Ammon's horn (tissue), 1 donor: ENCODE measurements at places on chromosomes 13 and 19.

DNA sequence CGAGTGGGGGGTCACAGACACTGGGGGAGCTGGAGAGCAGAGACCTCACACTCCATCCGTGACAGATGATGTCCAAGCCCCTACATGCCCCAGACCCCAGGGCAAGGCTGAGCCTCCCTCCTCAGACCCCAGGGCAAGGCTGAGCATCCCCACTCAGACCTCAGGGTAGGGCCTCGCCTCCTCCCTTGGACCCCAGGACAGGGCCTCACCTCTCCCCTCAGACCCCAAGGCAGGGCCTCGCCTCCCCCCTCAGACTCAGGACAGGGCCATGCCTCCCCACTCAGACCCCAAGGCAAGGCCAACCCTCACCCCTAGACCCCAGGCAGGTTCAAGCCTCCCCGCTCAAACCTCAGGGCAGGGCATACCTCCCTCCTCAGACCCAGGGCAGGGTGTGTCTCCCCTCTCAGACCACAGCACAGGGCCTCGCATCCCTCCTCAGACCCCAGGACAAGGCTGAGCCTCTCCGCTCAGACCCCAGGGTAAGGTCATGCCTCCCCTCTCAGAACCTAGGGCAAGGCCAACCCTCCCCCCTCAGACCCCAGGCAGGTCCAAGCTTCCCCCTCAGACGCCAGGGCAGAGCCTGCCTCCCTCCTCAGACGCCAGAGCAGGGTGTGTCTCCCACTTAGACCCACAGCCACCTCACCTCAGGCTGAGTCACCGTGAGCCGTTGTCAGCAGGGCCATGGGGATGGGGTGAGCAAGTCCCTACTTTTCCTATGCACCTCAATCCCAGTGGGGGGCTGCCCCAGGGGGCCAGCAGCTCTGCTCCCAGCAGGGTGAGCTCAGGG lies 1.7 kb upstream of the S1PR4 start:
- no peak for DNase-seq

- no peak for DNase-seq
Observed at GRCh38 chr13:49113526-49114286, 106.4 kb upstream of the MLNR start.

- DNase-seq: no peak
Observed at GRCh38 chr13:94109715-94110374, 369.6 kb downstream of the DCT start.

DNA sequence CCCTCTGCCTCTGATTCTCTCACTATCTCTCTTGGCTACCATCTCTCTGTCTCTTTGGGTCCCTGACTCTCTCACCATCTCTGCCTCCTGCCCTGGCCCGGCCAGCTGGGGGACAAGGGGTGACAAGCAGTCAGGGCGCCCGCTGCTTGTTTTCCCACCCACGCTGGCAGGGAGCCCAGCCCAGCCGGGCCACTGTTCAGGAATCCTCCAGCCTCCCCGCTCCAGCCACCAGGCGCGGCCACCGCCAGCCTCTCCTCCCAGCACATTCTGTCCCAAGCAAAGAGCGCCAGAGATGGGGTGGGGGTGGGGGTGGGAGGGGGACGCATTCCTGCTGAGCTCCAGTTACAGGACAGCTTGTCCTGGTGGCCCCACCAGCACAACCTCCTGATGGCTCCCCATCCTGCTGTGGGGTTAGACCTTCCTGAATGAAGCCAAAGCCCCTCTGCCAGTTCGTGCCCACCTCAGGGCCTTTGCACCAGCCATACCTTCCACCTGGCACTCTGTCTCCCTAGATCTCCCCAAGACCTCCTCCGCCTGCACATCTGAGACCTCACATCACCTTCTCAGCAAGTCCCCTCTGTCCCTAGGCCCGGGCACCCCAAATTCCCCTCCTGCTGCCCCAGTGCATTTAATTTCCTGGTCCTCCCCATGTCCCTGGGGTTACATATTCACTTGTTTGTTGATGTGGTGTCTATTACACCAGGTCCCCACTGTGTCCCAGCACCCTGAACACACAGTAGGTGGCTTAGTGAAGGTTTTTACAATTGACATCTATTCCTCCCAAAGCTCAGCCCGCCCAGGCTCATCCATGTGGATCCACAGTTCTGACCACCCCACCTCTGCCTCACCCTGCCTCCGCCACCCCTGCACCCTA lies 12.5 kb downstream of the ARRDC2 start:
- peak; percentile 93 for DNase-seq

DNA sequence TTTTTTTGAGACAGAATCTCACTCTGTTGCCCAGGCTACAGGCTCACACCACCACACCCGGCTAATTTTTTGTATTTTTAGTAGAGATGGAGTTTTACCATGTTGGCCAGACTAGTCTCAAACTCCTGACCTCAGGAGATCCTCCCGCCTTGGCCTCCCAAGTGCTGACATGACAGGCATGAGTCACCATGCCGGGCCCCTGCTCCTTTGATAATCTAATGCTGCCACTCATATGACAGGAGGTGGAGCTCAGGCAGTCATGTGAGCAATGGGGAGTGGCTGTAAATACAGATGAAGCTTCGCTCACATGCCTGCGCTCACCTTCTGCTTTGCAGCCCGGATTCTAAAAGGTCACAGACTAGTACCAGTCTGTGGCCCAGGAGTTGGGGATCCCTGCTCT lies 25.1 kb downstream of the ARHGEF18 start:
- no peak for DNase-seq

GRCh38 chr13:53010374-53011105 lies 18.1 kb upstream of the OLFM4 start:
- no peak for DNase-seq

DNA sequence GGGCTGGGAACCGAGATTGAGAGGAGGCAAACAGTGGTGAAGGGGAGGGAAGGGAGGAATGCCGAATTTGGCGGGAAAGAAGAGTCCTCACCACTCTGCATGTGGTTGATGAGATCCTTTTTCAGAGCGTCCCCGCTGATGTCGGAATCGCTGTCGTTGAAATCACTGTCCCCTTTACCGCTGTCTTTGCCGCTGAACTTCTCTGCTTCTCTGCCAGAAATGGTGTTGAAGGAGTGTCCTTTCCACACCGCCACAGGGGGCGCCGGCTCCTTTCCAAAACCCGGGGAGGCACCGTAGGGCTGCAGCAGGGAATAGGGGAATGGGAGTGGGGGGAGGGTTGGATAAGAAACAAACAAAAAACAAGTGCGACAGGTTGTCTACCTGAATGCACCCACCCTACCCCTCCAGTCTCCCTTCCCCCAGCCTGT lies 3.1 kb downstream of the PCDH8 start:
- DNase-seq: no peak

GRCh38 chr19:33278023-33278402 lies 24.3 kb downstream of the CEBPA start:
- no peak for DNase-seq

- DNase-seq: peak; percentile 61
Observed at GRCh38 chr13:51000571-51001260, 91.1 kb downstream of the RNASEH2B start.

- peak; percentile 61 for DNase-seq
Observed at GRCh38 chr13:33281951-33282595, 3.5 kb downstream of the STARD13 start.

GRCh38 chr13:99303863-99304521 lies 3.2 kb downstream of the GPR183 start:
- DNase-seq: peak; percentile 77

DNA sequence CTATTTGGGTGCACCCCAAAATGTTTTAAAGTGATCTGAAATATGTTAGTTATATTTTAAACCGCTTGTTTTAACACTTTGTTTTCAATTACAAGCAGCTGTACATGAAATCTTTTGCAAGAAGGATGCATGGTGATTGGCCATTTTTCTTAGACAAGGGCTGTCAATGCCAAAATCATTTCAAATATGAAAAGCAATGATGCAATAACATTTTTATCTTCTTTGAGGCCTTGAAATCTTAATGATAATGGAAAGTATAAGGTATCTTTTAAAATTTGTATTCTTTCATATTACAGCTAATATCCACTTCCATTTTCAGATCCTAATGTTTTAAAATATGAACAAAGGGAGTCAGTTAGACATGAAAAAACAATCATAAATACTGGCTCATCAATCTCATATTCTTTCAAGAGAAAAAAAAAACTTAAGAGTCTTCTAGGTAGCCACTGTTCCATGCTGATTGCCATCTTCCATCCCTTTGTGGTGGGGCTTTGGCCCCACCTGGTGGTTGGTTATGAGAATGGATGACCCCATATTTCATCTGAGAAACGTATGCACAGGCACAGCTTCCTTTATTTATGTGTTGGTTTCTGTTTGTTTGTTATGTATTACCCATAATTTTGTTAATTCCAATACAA lies 330.3 kb upstream of the MIR17HG start:
- DNase-seq: peak; percentile 23

DNA sequence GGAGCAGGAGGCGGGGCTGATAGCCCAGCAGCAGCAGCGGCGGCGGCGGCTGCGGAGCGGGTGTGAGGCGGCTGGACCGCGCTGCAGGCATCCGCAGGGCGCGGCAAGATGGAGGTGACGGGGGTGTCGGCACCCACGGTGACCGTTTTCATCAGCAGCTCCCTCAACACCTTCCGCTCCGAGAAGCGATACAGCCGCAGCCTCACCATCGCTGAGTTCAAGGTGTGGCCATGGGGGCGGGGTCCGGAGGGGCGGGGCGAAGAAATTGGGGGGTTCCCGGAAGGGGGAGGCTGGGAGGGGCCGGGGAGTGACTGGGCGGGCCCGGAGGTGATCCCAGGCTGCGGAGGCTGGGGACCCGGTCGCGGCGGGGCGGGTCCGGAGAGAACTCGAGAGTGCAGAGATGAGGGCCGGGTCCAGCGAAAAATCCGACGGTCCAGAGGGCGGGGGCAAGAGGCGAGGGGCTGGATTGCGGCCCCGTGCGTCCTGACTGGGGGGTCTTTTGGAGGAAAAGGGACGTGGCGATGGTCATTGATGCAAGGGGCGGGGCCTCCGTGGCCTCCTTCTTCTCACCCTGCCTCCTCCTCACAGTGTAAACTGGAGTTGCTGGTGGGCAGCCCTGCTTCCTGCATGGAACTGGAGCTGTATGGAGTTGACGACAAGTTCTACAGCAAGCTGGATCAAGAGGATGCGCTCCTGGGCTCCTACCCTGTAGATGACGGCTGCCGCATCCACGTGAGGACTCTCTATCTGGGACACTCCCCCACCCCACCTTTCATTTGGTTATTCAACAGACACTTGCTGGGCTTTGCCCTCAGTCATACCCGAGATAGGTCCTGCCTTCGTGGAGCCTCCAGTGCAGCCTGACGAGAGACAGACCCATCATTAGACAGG lies at the start of gene TBCB:
TSS of gene TBCB (plus strand) at position 16 of the 891 bp plus-strand sequence. CDS start at position 109, 93 bp downstream.
- no peak for DNase-seq

GRCh38 chr13:53131361-53131760 lies 102.7 kb downstream of the OLFM4 start:
- DNase-seq: peak; percentile 61

- no peak for DNase-seq
Observed at GRCh38 chr19:41994521-41994971, 516 bp upstream of the ATP1A3 start.

DNA sequence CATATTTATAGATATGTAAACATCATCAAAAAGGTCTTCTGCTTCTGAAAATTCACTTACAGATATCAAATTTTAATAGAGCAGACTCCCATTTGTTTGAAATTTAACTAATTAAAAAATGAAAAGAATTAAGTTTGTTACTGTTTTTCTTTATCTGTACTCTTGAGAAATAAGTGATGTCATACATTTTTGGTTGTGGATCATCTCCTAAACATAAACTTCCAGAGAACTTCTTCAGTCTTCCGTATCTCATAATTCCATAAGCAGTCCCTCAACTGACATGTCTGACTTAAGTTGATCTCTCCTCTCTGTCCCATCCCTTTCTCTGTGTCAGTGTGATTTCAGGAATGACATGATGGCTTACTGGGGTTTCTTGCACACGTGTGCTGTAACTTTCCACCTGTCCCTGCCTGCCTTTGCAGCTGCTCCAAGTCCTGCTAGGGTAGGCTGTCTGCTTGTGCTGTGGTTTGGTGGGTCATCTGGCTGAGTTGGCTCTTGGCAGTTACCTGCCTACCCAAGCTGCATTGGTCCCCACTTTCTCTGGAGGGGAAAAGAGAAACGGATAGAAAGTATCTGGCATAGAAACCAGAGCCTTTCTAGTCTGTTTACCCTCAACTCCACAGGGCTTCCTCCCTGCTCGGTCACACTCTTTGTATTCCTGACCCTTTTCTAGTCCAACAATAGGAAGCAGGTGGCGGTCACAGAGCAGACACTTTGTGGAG lies 127.1 kb downstream of the GGACT start:
- no peak for DNase-seq

DNA sequence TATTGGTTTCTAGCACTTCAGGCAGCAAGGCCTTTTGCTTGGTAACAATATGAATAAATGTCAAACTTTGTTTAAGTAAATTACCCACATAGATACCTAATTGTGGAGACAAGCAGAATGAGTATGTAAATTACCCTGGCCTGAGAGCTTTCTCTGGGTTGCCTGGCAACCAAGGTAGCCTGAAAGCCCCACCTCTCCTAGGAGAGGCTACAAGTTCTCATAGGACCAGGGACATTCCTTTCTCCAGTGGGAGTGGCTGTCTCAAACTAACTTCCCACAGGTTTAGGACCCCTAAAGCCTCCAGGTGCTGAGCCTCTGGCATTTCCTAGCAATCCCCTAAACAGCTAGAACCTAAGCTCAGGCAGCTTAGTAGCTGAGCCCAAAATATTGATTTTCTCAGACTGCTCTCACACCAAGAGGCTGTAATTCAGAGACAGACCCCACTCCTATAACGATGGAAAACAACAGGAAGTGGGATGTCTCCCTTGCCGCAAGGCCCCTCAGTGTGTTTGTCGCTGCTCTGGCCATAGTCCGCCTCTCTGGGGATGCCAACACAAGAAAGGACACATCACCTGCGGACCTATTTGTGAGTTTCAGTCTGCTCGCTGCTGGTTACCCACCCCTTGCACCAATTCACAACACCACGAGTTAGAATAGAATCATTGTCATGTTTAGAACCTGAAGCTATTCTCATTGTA lies 207.3 kb downstream of the DLEU7 start:
- DNase-seq: no peak

GRCh38 chr19:6402837-6403608 lies 10.1 kb upstream of the GTF2F1 start:
- peak; percentile 94 for DNase-seq

DNA sequence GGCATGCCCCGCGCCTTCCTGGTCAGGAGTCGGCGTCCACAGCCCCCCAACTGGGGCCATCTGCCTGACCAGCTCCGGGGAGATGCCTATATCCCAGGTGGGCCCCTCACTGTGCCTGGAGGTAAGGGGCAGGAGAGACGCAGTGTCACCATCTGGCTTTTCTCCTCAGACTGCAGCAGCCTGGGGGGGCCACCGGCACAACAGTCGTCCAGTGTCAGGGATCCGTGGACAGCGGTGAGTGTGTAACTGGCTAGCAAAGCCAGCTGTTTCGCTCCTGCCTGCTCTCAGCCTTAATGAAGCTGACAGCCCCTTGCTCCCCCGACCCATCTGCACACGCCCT lies 227 bp downstream of the OVOL3 start:
- no peak for DNase-seq

GRCh38 chr19:13072188-13072908 lies 30.3 kb downstream of the LYL1 start:
- peak; percentile 98 for DNase-seq

GRCh38 chr13:26184791-26185250 lies 37.3 kb downstream of the RNF6 start:
- DNase-seq: peak; percentile 88

GRCh38 chr13:102212729-102213128 lies 189.1 kb downstream of the FGF14 start:
- peak; percentile 35 for DNase-seq

GRCh38 chr13:33265133-33265532 lies 20.4 kb downstream of the STARD13 start:
- DNase-seq: no peak

GRCh38 chr13:28851422-28851821 lies 31.3 kb downstream of the MTUS2 start:
- no peak for DNase-seq
